ENCODE measurements at places on chromosomes 5 and 9.

GRCh38 chr9:115117999-115118878, at the start of gene TNC:
Gene TNC, minus strand, starts transcription at chr9:115118157. Its CDS starts 27,139 bp downstream, at chr9:115091018.
- DNase-seq, result no peak

DNA sequence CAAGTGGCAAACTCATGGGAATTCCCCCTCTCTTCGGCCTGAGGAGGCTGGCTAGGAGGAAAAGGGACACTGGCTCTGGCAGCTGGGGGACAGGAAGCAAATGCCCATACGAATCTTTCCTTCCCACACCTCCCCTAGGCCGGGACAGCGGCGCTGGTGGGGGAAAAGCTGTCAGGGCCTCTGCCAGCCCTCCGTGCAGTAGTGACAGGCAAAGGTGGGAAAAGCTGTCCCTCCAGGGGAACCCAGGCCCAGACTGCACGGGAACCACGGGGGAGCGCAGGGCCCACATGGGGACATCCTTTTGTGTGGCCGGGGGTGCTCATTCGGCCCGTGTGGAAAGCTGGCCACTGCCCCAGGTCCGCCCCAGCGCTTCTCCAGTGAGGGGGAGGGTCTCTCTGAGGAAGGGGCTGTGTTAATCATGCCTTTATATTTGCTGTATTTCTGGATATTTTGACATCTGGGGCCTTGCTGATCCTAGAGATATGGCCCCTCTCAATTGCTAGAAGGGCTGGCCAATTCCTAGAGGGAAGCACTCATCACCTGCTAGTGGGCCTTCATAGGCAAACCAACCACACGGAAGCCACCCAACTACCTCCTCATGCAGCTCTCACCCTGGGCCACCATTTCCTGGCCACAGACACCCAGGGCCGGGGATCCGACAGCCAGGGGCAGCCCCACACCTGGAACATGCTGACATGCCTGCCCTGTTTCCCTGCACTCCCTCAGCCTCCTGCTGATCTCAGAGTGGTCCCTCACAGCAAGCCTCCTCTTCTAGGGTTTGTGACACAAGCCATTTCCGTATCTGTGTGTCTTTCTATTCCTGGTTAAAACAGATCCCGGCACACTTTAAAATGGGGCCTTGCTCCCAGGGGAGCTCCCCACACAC, 138.8 kb downstream of the ROR2 start:
- DNase-seq, result no peak

GRCh38 chr5:53334431-53334941, 145.9 kb upstream of the FST start:
- DNase-seq, result no peak

GRCh38 chr9:127538849-127539258, 73.2 kb upstream of the STXBP1 start:
- DNase-seq, result no peak

DNA sequence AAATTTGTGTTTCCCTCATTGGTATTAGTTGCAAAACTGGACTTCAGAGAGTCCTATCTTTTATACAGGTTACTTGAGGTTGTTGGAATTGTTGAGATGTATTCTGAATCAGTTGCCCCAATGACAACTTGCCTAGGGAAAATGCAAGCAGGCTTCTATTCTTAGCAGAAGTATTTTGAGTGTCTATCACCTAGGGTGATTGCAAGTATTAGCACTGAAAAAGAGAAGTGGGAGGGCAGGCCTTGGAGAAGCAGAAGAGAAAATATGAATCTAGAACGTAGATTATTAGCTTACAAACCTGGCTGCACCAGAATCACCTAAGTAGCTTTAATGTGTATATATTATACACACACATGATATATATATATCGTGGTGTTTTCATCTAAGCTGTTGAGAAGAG, 43.2 kb downstream of the ADAMTS12 start:
- no peak for DNase-seq

DNA sequence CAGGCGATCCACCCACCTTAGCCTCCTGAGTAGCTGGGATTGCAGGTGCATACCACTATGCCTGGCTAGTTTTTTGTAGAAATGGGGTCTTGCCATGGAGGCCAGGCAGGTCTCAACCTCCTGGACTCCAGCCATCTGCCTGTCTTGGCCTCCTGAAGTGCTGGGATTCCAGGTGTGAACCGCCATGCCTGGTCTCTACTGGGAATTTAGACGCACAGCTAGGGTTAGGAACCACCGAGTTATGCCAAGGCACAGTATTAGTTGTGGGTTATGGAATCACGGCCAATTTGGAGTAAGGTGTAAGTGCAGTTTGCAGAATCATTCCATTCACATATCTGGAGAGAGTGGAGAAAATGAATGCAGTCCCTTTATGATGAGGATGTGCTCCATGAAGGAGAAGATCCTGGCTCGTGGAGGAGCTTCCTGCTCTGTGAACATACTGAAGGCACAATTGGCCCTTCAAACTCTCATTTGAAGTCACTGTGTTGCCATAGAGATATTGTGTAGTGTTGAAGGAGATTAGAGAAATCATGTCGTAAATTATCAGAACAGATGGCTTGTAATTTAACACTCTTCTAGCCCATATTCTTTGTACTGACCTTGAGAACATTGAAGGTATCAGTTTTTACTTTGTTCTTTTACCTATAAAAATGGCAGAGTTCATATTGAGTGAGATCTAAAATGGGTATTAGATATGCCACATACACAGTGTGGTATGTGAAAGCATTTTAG, 18.8 kb downstream of the TRIO start:
- DNase-seq, result no peak

GRCh38 chr9:84598921-84599636, 70.5 kb upstream of the NTRK2 start:
- DNase-seq, result no peak

- no peak for DNase-seq
These were observed 95.2 kb downstream of the CNTLN start for GRCh38 chr9:17229945-17230560.

- DNase-seq, result no peak
These were observed 28.4 kb upstream of the MVB12B start for GRCh38 chr9:126298063-126298801.

- DNase-seq, result no peak
These were observed 307.3 kb downstream of the PIK3R1 start for GRCh38 chr5:68522863-68523262.

Data from stimulated activated CD8-positive, alpha-beta memory T cell treated with anti-CD3 and anti-CD28 coated beads, Interleukin-4, amount 100 ng/mL, for 1 hour (primary cell).